ENCODE measurements at places on chromosomes 12 and 14.
A peak's percentile ranks its signal among the peaks of the same experiment; 100 is the strongest.

DNA sequence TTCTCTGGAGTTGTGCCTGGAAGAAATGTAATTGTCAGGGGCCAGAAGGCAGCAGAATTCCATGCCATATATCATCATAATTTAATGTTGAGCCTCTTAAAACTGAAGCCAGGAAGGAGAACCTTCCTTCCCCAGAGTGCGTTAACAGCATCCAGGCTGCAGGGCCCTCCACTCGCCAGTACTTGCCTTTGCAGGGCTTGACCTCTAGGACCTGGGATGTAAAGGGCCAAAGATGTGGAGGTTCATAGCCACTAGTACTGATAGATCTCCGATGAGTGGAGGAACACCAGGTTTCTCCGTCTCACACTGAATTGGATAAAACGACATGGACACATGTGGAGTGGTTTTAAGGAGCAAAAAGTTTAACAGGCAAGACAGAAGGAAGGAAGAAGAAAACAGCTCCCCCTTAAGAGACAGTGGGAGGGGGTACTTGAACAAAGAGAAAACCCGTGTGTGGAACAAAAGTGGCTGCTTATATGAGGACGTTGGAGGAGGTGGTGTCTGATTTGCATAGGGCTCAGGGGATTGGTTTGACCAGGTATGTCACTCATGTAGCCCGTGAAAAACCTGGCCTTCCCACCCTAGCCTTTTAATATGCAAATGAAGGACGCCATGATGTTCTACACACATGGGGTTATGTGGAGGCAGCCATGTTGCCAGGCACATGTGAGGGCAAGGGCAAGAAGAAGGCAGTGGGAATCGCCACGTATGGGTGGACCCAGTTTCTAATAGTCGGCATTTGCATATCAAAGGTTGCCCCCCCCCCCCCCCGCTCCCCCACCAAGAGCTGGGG, 38.8 kb upstream of the WSCD2 start:
- no peak for DNase-seq

- DNase-seq, result no peak
Observed at GRCh38 chr12:106498056-106498455, 84.7 kb upstream of the RFX4 start.

DNA sequence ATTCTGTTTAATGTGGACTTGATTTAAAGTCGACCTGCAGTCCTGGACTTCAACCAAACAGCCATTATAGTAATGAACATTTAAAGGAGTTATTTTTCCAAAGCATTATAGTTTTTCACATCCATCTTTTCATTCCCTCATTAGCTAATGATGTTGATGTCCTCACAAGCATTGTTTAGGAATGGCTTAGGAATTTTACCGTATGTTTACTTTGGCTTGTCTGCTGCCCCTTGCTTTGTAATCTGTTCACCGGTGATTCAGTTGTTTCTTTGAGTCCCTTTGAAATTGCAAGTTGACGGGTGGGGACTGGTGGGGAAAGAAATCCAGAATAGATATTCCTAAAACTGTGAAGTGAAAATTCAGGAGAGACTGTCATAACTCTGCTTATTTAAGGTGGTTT, 25.4 kb downstream of the PRKCH start:
- DNase-seq, result no peak

GRCh38 chr12:50234347-50234746, 49.0 kb downstream of the LIMA1 start:
- no peak for DNase-seq

GRCh38 chr12:91743704-91744321, 401.8 kb downstream of the BTG1 start:
- no peak for DNase-seq

- no peak for DNase-seq
Observed at GRCh38 chr14:56881181-56881580, 70.9 kb upstream of the OTX2 start.

DNA sequence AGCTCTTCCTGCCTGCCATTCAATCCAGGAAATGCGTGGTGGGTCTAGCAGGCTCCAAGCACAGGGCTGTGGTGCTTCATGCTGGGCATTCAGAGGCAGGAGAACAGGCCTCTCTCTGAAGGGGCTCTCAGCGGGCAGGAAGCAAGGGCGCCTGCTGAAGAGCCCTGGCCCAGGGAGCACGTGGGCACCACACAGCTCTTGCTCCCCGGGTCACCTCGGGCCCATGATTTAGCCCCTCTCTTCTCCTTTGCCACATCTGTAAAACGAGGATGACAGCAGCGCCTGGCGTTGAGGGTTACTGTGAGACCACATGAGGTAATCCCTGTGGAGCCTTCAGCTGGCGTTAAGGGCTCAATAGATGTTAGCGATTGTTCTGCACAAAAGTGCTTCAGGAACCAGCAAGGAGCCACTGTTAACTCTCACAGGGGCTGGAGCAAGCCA, 37.6 kb upstream of the SPTLC2 start:
- no peak for DNase-seq

GRCh38 chr12:125340791-125341190, 275.6 kb downstream of the AACS start:
- peak; percentile 14 for DNase-seq

DNA sequence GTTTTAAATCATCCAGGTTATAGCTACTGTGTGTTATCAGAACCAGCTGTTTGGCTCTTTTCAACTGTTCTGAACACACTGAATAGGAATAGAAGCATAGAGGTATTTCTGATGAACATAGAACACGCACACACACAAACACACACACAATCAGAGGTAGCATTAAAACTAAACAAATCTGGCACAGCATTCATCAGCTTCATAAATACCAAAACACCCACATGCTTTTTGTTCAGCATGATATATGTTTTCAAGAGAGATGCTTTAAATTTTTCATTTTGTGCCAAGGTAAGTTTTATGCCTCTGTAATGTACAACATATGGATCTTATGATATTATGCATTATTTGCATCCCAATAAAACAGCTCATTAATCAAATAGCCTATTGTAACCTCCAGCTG, 208.6 kb downstream of the GALC start:
- no peak for DNase-seq

GRCh38 chr12:19799895-19800602, 360.8 kb downstream of the AEBP2 start:
- no peak for DNase-seq

GRCh38 chr14:75578102-75578785, at the start of gene FLVCR2:
Gene FLVCR2 (plus strand): TSS chr14:75578620. CDS start chr14:75578973, 353 bp downstream.
- DNase-seq, result peak; percentile 69

- no peak for DNase-seq
Observed at GRCh38 chr14:35331605-35332516, 39.7 kb downstream of the PSMA6 start.

Measured in hippocampal formation (tissue), 2 donors.